Spleen (tissue), 13 donors: ENCODE measurements at places on chromosomes 7 and 10.

GRCh38 chr7:127911968-127912511 is 119.2 kb downstream of the LRRC4 start:
- peaks cover 14% of the 10 kb centered on the region for H3K4me1 ChIP-seq
- H3K27ac ChIP-seq, result no peak overlapping the region
- no peaks in the 10 kb centered on the region for H3K36me3 ChIP-seq
- H3K27me3 ChIP-seq, result no peaks in the 10 kb centered on the region
- no peak overlapping the region for H3K4me3 ChIP-seq

GRCh38 chr10:13331646-13332045 is 16.4 kb downstream of the SEPHS1 start:
- H3K27me3 ChIP-seq, result no peaks in the 10 kb centered on the region
- H3K36me3 ChIP-seq, result peaks cover 29% of the 10 kb centered on the region
- H3K27ac ChIP-seq, result no peak overlapping the region
- no peak for DNase-seq

DNA sequence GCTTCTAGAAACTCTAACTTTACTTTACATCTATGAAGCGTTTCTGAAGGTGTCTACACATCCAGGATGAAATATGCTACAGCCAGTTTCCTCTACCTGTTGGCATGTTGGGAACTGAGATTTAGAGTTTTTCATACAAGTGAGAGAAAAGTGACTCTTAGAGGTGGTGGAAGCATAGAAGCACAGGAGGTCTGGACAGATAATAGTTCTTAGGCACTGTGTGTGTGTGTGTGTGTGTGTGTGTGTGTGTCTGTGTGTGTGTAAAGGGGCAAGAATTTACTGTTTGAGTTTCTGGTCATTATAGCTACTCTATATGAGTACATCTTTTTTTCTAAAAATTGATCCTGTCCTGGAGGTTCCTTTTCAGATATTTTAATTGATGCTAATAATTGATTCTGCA is 110.7 kb upstream of the MTPN start:
- H3K27me3 ChIP-seq, result no peaks in the 10 kb centered on the region
- no peak for DNase-seq
- no peaks in the 10 kb centered on the region for H3K4me1 ChIP-seq
- no peak overlapping the region for H3K27ac ChIP-seq
- no peaks in the 10 kb centered on the region for H3K36me3 ChIP-seq

DNA sequence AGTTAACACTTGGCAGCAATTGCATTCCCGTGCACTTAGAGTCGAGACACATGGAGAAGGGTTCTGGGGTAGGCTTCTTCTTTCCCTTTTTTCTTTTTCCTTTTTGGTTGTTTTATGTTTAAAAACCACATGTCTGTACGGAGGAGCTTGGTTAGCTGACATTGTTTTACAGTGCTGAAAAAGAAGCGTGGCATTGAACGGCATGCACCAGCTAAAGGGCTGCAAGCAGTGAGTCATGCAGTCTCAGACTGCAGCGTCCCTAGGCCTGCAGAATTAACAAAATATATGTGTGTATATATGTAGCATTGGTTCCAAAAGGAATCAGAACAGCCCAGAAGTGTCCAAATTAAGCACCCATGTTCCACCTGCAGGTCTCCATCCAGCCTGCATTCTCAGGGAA is 211.0 kb downstream of the TCF7L2 start:
- H3K4me3 ChIP-seq, result no peak overlapping the region
- peaks cover 38% of the 10 kb centered on the region for H3K4me1 ChIP-seq
- no peak overlapping the region for H3K27ac ChIP-seq
- no peak for DNase-seq
- H3K36me3 ChIP-seq, result peaks cover 82% of the 10 kb centered on the region

- H3K4me3 ChIP-seq, result no peak overlapping the region
- no peak for DNase-seq
- H3K27me3 ChIP-seq, result peaks cover 98% of the 10 kb centered on the region
These were observed 1.1 kb upstream of the HOXA3 start for GRCh38 chr7:27153526-27153925.

DNA sequence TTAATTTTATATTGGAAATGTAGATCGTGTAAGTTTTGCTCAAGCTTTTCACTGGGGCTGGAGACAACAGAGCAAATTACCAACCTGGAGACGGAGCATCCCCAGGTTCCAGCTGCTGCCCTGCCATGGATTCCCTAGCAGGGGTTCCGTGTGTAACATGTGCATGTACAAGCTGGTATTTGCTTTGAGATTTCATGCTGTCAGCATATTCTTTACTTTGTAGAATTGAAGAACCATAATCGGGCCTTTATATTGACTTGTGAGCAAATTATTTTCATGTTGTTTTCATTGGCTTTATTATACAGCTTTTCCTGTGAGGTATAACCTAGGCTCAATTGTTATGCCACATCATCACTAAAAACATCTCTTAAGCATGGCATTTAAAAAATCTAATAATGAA is 369.2 kb upstream of the COBL start:
- no peaks in the 10 kb centered on the region for H3K36me3 ChIP-seq
- no peak for DNase-seq
- H3K27ac ChIP-seq, result no peak overlapping the region
- no peaks in the 10 kb centered on the region for H3K27me3 ChIP-seq
- H3K4me3 ChIP-seq, result no peak overlapping the region

GRCh38 chr7:108380517-108380916 is 75.7 kb downstream of the NRCAM start:
- H3K27ac ChIP-seq, result no peak overlapping the region
- H3K27me3 ChIP-seq, result no peaks in the 10 kb centered on the region
- no peak overlapping the region for H3K4me3 ChIP-seq
- no peaks in the 10 kb centered on the region for H3K4me1 ChIP-seq

- H3K36me3 ChIP-seq, result no peaks in the 10 kb centered on the region
- DNase-seq, result no peak
- no peak overlapping the region for H3K27ac ChIP-seq
- no peaks in the 10 kb centered on the region for H3K27me3 ChIP-seq
- peaks cover 3% of the 10 kb centered on the region for H3K4me1 ChIP-seq
- H3K4me3 ChIP-seq, result no peak overlapping the region
These were observed 90.9 kb downstream of the HIP1 start for GRCh38 chr7:75647709-75648438.

GRCh38 chr7:31059551-31059950 is 7.4 kb downstream of the ADCYAP1R1 start:
- H3K27ac ChIP-seq, result no peak overlapping the region
- no peak for DNase-seq
- H3K4me3 ChIP-seq, result no peak overlapping the region
- no peaks in the 10 kb centered on the region for H3K4me1 ChIP-seq
- no peaks in the 10 kb centered on the region for H3K36me3 ChIP-seq
- H3K27me3 ChIP-seq, result peaks cover 3% of the 10 kb centered on the region
